NCI-H187 treated with DMSO at 0.1 percent for 48 hours (cell line): ENCODE measurements at places on chromosomes 2 and 18.

- DNase-seq, result no peak
Measured at GRCh38 chr18:47975701-47976100, 45.2 kb upstream of the SMAD2 start.

GRCh38 chr2:191580581-191580980 lies 97.4 kb upstream of the NABP1 start:
- DNase-seq, result no peak

DNA sequence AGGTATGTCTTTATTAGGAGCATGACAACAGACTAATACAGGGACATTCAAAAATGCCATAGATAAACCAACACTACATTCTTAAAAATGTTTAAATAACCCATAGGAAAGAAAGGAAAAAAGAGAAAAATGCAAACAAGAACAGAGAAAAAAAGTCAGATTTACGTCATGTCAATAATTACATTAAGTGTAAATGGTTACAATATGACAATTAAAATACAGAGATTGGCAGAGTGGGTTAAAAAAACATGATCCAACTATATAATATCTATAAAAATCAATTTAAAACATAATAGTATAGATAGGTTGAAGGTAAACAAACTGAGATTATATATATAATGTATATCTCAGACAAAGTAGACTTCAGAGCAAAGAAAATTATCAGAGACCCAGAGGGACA lies 255.8 kb downstream of the ANAPC1 start:
- no peak for DNase-seq

GRCh38 chr2:5459041-5459440 lies 233.1 kb upstream of the SOX11 start:
- DNase-seq, result no peak

DNA sequence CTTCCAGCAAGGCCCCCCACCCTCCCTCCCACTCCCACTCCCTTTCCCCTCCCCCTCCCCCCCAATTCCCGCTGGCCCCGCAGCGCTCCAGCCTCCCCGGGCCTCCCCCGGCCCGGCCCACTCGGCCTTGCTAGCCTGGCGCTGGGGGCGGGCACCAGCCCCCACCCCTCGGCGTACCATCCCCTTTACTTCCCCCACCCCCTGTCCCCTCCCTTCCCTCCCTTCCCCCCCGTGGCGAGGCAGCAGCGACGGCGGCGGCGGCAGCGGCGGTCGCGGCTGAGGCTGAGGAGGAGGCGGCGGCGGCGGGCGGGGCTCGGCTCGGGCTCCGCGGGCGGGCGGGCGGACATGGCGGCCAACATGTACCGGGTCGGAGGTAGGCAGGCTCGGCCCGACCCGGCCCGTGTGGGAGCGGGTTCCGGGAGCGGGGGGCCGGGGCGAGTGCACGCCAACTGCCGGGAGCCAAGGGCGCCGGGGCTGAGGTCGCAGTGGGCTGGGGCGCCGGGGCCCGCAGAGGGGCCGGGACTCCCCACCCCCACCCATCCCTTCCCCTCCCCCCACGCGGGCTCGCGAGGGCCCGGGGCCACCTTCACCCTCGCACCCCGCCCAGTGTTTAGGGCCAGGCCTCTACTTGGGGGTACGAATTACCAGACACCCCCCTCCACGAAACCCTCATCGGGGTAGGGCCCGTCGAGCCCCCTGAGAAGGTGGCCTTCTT lies at the start of gene MTA3:
Gene MTA3, plus strand, starts transcription at position 232 of the 715 bp plus-strand sequence. Its CDS starts 114 bp downstream, at position 346.
- DNase-seq, result peak; percentile 32

GRCh38 chr2:177187631-177188312 lies 24.8 kb upstream of the HNRNPA3 start:
- no peak for DNase-seq

DNA sequence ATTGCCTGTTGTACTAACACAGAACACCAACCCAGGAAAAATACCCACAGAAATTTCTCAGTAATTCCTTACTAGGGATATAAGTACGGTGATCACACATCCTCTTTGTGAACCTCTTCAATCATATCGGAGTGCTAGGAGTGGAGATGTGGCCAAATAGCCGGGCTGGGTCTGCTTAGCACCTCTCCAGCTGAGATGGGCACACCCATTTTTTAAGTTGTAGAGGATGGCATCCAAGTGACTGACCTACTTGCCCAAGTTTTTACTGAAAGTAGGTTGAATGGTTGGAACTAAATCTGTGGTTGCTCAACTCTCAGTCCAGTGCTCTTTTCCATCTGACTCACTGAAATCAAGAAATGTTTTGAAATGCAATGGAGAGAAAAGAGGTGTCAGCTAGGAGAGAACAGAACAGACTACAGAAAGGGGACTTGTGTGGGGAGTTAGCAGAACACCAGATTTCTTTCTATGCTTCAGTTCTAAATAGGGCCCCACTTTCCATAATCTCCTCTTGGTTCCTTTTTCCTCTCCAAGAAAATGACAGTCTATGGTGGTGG lies 68.7 kb upstream of the FSHR start:
- no peak for DNase-seq

DNA sequence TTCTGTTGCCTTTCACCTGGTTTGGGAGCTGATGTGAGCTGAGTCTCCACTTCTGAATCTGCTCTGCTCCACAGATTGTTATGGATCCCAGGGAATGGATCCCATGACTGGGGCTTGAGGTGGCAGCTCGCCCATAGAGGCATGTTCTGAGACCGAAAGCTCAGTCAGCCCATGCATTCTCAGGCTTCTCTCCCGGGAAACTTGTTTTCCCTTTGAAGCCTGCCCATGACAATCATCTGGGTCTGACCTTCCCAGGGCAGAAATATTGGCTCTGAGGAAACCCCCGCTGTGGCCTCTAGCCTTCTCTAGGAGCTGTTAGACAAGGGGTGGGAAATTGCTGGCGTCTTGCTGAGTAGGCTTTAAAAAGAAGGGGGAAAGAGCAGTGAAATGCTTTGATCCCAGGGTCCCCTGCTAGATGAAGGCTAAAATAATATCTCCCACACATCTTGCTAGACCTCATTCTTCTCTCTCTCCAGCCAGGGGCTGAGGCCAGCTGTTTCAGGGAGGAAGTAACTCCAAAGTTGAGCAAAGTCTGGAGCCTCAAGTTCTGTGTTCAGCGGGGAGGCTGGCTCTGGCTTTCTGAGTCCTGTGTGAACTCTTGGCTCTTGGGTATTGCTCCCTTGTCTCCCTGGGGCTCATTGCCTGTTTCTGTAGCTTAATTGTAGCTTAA lies 2.0 kb downstream of the VAMP8 start:
- DNase-seq, result no peak

- DNase-seq, result no peak
Measured at GRCh38 chr2:241967467-241968144, 98.1 kb downstream of the RTP5 start.

- no peak for DNase-seq
Measured at GRCh38 chr18:1906421-1906820, 664.9 kb downstream of the METTL4 start.

- DNase-seq, result peak; percentile 84
Measured at GRCh38 chr2:63834401-63834800, 7.3 kb upstream of the UGP2 start.

- no peak for DNase-seq
Measured at GRCh38 chr2:239147376-239147775, 253.4 kb downstream of the HDAC4 start.

DNA sequence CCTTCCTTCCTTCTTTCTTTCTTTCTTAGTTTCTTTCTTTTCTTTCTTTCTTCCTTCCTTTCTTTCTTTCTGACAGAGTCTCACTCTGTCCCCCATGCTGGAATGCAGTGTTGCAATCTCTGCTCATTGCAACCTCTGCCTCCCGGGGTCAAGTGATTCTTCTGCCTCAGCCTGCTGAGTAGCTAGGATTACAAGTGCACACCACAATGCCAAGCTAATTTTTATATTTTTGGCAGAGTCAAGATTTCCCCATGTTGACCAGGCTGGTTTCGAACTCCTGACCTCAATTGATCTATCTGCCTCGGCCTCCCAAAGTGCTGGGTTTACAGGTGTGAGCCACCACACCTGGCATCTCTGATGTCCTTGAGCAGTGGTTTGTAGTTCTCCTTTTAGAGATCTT lies 48.5 kb downstream of the IL1R2 start:
- no peak for DNase-seq

GRCh38 chr2:144830543-144830942 lies 310.6 kb upstream of the ZEB2 start:
- no peak for DNase-seq

DNA sequence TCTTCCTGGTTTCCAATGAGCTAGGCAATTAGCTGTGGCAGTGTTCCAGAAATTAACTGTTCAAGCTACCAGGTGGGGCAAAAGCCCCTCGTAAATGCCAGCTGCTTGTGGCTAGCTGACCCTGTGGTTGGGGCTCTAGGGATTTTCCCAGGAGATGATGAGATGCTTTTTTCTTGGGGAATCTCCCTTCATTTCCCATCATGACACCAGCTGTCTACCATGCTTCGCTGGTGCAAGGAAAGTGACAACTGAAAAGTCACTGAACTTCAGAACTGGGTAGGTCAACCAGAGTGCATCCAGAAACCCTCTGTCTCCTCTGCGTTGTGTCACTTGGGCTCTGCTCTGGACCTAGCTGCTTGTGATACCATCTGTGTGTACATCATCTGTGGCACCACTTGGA lies 386.5 kb upstream of the DCC start:
- DNase-seq, result no peak

- no peak for DNase-seq
Measured at GRCh38 chr2:106165561-106165960, 28.5 kb downstream of the UXS1 start.

GRCh38 chr18:2178036-2178435 lies 393.3 kb downstream of the METTL4 start:
- no peak for DNase-seq

- DNase-seq, result no peak
Measured at GRCh38 chr2:96950381-96951124, 35.8 kb downstream of the FAM178B start.

DNA sequence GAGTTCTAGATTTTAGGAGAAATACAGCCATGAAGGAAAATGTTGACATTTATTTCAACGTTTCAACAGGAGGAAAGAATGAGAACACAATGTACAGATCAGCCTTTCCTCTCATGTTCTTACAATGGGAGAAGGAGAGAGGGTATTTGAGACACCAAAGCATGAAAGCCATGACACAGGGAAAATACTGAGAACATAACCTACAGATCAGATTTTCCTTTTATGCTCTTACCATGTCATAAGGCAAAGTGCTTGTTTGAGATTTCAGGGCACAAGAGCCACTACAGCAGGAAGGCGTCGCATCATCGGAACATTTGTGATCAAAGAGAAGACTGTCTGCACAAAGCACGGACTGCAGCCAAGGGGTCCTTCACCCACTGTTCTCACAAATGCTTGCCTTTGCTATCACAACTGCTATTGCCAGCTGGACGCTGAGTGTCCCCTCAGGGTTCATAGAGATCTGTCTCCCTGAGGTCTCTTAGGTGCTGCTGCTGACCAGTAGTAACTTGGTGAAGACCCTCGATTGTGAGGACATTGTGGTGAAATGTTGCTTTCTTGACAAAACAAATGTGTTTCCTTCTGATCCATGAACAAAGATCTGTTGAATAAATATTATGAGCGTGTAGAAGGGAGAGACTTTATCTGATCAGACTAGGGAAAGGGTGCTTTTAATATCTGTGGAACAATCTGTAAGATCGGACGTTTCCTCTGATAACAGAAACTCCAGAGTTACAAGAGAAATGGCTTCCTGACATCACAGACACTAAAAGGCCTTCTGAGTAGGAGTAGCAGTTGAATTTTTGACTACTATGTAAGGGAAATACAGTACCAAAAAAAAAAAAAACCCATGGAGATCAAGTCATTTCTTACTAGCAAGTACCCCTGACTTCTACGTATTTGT lies 6.4 kb upstream of the IL1RL1 start:
- DNase-seq, result no peak

DNA sequence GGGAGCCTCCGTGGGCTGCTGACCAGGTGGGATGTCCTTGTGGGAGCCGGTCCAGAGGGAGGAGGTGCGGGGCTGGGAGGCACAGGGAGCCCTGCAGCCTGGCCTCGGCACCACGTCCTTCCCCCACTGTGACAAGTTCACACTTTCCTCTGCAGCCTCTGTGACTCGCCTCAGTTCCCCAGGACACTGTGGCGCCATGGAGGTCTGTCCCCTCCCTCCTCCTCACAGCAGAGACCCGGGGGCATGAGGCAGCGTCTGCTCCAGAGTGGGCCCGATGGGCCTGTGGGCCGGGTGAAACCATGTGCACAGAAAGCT lies 27.3 kb upstream of the KCNG2 start:
- DNase-seq, result no peak

DNA sequence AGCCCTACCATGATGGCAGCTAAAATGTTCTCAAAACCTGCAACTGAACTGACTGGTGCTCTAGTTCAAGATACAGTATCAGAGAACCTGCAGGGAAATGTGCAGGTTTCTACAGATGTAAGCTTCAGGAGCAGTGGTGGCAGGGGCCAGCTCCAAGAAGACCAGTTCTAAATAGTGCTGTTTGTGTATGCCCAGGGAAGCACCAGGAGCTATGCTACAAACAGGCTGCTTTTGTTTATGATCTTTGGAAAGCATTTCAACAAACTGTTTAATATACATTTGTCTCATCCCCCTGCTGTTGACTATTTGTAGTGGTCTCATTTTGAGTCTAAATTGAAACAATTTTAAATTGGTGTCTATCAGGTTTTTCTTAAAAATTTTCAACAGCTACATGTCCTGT lies 20.7 kb downstream of the FZD5 start:
- no peak for DNase-seq

GRCh38 chr2:178119179-178119922 lies 7.1 kb downstream of the RBM45 start:
- DNase-seq, result no peak

DNA sequence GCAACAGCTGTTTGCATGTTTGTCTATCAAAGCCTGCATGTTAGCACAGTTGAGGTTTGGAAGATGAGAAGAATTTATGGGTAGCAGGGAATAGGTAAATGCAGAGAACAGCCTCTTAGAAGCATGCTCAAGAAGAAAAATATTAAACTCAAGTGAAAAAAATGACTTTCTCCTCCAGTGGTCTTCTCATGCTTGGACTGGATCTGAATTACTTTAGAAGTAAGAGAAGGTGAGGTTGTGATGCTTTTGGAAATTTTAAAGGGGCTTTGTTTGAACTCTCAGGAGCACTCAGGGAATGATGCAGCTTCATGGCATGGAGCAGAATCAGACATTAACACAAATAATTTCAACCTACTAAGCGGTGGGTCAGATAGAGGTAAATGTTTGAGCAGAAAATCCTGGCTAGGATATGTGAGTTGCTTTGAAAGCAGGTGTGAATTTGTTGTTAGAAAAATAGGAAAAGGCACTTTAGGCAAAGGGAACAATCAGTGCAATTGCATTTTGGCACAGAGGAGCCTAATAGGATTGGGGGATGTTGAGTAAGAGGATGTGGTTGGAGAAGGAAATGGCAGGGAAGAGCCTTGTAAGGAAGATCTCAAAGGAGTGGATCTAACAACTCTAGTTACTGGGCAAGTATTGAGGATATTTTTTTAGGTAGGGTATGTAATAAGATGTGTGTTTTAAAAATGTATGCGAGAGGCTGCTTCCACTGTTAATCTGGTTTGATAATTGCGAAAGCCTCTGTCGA lies 76.3 kb downstream of the DDX1 start:
- DNase-seq, result no peak
